ENCODE measurements at places on chromosomes 13 and 19.

- no peak for DNase-seq
Measured at GRCh38 chr19:45468803-45469131, 971 bp downstream of the FOSB start.

DNA sequence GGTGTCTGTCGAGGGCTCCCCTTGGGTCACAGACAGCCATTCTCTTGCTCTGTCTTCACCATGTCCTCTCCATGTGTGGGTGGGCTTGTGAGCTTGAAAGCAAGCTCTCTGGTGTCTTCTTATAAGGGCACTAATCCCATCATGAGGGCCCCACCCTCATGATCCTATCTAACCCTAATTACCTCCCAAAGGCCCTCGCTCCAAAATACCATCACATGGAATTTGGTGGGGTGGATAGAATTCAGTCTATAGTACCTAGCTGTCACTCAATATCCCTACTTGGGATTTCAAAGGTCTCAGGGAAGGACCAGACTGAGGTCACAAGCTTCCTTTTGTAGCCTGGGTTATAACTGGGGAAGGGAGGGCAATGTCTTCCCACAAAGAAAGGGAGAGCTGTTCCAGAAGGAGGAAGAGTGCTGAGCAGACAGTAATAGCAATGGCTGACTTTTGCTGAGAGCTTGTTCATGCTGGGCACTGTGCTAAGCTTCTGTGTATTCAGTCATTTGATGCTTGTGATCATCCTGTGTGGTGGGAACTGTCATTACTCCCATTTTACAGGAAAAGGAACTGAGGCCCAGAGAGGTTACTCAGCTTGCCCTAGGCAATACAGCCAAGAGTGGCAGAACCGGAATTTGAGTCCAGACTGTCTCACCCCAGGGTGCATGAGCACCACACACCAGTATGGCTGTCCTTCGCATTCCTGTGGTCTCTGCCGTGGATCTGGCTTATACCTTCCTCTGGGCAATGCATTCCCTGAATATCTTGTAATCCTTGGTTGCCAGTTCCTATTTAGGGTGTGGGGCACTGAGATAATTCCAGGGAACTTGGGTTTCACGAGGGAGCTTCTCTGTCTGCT, 8.2 kb downstream of the FXYD5 start:
- no peak for DNase-seq

DNA sequence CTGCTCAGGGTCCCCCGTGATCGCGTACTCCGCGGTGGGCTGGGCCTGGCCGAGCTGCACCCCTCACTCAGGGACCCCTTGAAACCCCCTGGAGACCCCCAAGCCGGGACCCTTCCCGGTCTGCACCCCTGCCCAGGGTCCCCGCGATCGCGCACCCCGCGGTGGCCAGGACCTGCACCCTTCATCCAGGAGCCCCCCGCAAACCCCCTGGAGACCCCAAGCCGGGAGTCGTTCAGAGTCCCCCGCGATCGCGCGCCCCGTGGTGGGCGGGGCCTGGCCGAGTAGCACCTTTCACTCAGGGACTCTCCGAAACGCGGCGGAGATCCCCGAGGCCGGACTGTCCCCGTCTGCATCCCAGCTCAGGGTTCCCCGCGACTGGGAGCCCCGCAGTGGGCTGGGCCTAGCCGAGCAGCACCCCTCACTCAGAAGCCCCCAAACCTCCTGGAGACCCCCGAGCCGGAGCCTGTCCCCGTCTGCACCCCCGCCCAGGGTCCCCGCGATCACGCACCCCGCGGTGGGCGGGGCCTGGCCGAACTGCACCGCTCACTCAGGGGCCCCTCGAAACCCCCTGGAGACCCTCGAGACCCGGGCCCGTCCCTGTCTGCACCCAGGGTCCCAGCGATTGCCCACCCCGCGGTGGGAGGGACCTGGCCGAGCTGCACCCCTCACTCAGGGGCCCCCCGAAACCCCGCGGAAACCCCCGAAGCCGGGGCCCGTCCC, 748 bp downstream of the LMNB2 start:
- peak; percentile 24 for DNase-seq

DNA sequence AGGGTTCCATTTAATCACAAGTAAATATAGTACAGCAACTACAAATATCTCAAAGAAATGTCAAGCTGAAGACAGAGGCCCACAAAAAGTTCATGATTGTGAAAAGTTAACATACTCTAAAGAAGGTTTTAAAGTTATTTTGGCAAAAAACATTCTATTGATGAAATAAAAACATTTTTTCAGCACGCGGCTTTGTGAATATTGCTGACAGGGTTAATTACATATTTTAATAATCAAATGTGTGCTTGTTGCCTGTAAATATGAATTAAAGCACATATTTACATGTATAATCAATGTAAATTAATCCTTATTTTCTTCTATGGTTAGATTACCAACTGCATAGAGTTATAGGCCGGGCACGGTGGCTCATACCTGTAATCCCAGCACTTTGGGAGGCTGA, 328.1 kb downstream of the MZT1 start:
- no peak for DNase-seq

Measured in tongue (tissue), 3 donors.